ENCODE measurements at places on chromosomes 6 and 20.

- H3K36me3 ChIP-seq, result no peaks in the 10 kb centered on the region
- peaks cover 5% of the 10 kb centered on the region for H3K4me1 ChIP-seq
- H3K27ac ChIP-seq, result no peak overlapping the region
- no peak for DNase-seq
Measured at GRCh38 chr20:45104786-45105185, 3.9 kb upstream of the KCNS1 start.

- no peaks in the 10 kb centered on the region for H3K27me3 ChIP-seq
- no peak overlapping the region for H3K27ac ChIP-seq
- H3K4me1 ChIP-seq, result no peaks in the 10 kb centered on the region
- DNase-seq, result no peak
- H3K4me3 ChIP-seq, result no peak overlapping the region
- no peaks in the 10 kb centered on the region for H3K36me3 ChIP-seq
Measured at GRCh38 chr20:4919047-4919704, 82.1 kb downstream of the SLC23A2 start.

- H3K27me3 ChIP-seq, result no peaks in the 10 kb centered on the region
- H3K27ac ChIP-seq, result peak overlapping the region; percentile 82
- peak overlapping the region; percentile 76 for H3K4me3 ChIP-seq
- H3K36me3 ChIP-seq, result peaks cover under 1% of the 10 kb centered on the region
Measured at GRCh38 chr6:18262702-18263417, 1.5 kb downstream of the DEK start.

DNA sequence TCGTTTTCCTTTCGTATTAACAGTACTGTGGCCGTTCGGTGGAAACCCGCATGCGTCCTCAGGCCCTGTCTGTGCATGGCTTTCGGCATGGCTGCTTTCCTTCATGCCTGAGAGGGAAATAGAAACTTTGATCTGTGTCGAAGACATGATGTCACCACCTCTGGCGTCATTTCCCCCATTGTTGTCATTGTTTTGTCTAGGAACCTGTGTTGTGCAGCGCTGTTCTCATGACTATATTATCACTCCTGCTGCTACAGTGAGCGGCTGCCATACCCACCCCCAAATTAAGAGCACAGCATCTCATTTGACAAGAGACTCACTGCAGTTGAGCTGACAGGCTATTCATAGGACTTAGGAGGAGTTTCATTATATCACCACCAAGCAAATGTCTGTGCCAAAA lies 172.3 kb downstream of the TMEM242 start:
- H3K27me3 ChIP-seq, result no peaks in the 10 kb centered on the region
- H3K4me3 ChIP-seq, result no peak overlapping the region
- DNase-seq, result no peak

DNA sequence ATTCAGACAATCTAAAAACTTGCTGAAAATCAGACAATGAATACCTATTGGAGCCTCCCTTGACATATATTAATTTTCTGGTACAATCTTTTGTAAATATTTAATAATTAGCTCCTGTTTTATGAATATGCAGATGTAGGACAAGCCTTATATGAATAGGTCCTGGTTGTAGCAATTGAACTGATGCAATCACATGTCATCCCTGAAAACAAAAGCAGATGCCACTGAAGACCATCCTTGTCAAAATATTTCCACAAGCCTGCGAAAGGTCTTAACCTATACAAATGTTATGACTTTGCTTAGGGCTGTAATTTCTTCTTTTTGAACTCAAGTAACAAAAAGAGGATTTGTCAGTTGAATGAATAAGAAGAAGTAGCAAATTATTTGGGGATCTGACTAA lies 722.1 kb downstream of the EYS start:
- H3K4me3 ChIP-seq, result no peak overlapping the region
- H3K27ac ChIP-seq, result no peak overlapping the region
- DNase-seq, result no peak
- no peaks in the 10 kb centered on the region for H3K36me3 ChIP-seq

GRCh38 chr6:123635144-123635543 lies 1.6 kb downstream of the TRDN start:
- no peaks in the 10 kb centered on the region for H3K4me1 ChIP-seq
- H3K27ac ChIP-seq, result no peak overlapping the region
- H3K27me3 ChIP-seq, result no peaks in the 10 kb centered on the region
- H3K4me3 ChIP-seq, result no peak overlapping the region
- no peaks in the 10 kb centered on the region for H3K36me3 ChIP-seq
- no peak for DNase-seq

DNA sequence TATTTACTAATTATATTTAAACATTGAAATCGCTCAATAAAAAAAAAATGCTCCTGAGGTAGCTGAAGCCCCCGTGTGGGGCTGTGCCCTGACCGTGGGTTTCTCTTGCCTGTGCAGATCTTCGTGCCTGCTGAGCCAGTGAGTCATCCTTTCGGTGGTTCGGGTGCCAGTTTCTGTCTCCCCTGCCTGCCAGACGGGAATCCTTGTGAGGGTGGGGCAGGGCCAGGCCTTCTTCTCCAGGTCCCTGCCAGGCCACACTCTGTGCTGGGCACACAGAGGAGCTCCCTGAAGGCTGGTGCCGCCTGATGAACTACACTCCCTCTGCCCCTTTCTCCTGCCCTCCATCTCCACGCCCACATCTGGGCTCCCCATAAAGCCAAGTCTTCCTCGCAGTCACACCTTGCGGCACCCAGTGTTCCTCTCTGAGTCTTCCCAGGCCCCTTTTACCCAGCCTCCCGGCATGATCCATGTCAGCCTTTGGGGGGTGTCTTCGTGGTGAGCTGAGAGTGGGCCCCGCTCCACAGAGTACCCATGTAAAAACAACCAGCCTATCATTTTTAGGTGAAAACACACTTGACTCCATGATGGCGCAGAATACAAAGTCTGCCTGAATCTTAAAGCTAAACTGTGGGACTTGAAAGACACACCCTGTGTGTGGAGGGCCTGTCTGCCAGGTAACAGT lies 19.3 kb downstream of the FGD2 start:
- peaks cover 18% of the 10 kb centered on the region for H3K4me1 ChIP-seq
- H3K27ac ChIP-seq, result no peak overlapping the region
- no peak for DNase-seq

DNA sequence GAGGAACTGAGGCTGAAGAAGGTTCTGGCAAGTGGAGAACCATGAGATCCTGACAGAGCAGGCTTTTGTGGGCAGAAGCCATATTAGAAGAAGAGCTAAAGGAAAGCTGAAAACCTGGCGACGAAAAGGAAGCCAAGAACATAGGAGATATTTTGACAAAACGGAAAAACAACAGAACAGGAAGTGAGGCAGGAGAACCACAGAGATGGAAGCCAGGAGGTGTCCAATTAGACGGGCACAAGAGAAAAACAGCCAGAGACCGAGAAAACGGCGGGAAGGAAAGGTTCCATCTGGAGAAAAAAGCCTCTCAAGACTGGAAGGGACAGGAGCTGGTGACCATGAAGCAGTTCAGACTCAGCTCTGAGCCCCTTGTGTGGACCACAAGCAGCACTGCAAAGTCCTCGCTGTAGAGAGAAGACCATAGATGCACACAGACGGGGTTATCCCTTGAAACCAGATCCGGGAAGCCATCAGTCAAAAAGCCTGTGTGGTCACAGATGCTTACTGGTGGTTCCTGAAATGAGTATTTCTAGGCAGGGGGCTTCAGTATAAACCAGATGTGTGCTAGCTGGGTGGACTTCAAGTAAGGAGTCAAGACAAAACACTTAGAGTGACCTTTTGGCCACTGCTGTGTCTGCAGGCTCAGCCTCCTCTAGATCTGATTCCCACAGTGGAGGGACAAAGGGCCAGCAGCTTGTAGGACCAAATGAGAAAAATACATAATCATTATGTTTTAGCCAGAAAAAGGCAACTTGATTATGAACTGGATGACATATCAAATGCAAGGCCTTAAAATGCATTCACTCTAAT lies 30.7 kb downstream of the SSR1 start:
- no peak overlapping the region for H3K27ac ChIP-seq

DNA sequence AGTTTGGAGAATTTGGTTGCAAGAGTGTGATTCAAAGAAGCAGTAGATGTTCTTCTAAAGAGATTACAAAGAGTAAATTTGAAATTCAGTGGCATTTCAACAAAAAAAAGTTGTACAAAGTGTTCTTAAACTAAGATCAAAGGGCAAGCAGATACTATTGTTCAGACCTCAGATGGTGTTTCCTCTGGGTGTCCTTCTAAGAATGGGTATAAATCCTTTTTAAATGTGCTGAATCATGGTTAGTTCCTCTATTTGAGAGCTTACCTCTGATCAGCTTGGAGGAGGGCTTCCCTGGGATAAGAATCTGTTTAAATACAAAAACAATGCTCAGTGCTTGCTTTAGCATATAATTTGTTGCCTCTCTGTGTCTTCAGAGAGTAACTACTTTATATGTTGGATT lies 6.3 kb downstream of the BMP6 start:
- peaks cover 14% of the 10 kb centered on the region for H3K4me1 ChIP-seq
- no peaks in the 10 kb centered on the region for H3K36me3 ChIP-seq
- no peak overlapping the region for H3K4me3 ChIP-seq
- peaks cover 32% of the 10 kb centered on the region for H3K27me3 ChIP-seq
- no peak overlapping the region for H3K27ac ChIP-seq

GRCh38 chr6:160077526-160077925 lies 44.1 kb upstream of the SLC22A1 start:
- H3K36me3 ChIP-seq, result peaks cover 60% of the 10 kb centered on the region
- H3K4me1 ChIP-seq, result no peaks in the 10 kb centered on the region
- H3K4me3 ChIP-seq, result no peak overlapping the region
- H3K27ac ChIP-seq, result no peak overlapping the region
- DNase-seq, result no peak

DNA sequence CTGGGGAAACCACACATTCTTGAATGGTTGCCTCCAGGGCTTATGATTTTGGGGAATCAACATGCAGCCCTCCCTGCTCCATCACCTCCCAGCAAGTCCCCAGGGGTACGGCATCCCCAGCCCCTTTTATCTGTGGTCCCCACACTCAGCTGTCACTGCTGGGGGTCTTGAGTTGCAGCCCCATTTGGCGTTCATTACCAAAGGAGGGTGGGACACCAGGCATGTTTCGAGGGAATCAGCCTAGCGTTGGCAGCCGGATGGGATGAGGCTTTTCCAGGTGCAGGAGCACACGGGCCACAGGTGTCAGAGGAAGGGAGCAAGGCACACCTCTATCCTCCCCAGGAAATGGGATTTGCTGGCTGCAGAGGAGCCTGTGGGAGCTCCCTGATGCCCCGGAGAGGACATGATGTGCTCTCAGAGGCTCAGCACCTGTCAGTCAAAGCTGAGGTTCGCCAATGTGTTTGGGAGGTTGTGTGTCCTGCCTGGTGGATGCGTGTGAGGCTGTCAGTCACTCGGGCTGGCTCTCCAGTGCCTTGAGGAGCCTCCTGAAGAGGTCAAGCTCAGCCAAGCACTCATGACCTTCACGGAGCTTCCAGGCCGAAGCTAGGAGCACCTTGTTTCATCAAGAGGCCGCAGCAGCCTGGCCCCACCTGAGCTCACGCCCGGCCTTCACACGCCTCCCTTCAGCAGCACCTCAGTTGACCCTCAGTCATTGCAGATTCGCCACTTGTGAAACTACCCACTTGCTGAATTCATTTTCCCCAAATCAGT lies 95.0 kb downstream of the ERMARD start:
- DNase-seq, result no peak
- H3K4me3 ChIP-seq, result no peak overlapping the region
- no peaks in the 10 kb centered on the region for H3K4me1 ChIP-seq
- no peak overlapping the region for H3K27ac ChIP-seq
- no peaks in the 10 kb centered on the region for H3K27me3 ChIP-seq
- H3K36me3 ChIP-seq, result no peaks in the 10 kb centered on the region

DNA sequence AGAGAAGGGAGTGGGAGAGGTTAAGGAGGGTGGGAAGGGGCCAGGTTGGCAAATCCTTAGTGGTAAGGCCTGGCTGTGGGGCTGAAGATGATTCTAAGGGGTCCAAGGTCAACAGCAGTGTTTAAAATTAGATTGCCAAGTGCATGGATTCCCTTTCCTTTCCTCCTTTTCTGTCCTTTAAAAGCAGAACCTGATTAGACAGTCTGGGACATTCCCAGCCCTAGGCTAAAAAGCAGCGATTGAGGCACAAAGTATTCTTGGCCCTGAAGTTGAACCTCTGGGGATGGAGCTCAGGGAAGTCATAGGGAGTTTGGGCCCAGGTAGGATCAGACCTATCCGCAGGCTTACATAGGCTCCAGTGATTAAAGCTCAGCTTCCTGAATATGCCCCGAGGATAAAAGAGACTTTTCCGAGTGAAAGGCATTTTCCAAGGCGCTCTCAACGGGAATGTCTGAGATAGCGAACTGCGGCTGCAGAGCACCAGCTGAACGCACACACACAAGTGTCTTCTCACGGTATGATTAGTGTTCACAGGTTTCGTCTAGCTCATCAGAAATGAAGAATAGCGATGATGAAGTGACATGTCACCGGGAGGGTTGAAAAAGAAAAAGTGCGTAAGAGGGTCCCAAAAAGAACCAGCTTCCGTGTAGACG lies 787 bp upstream of the CARMIL1 start:
- no peak for DNase-seq
- H3K36me3 ChIP-seq, result no peaks in the 10 kb centered on the region
- H3K4me1 ChIP-seq, result peaks cover 9% of the 10 kb centered on the region
- peak overlapping the region; percentile 59 for H3K27ac ChIP-seq
- peak overlapping the region; percentile 89 for H3K4me3 ChIP-seq

GRCh38 chr6:136655239-136656014 lies 105.2 kb upstream of the MAP7 start:
- no peak overlapping the region for H3K4me3 ChIP-seq
- peaks cover 17% of the 10 kb centered on the region for H3K36me3 ChIP-seq
- no peak overlapping the region for H3K27ac ChIP-seq
- no peak for DNase-seq
- H3K4me1 ChIP-seq, result no peaks in the 10 kb centered on the region
- H3K27me3 ChIP-seq, result no peaks in the 10 kb centered on the region

DNA sequence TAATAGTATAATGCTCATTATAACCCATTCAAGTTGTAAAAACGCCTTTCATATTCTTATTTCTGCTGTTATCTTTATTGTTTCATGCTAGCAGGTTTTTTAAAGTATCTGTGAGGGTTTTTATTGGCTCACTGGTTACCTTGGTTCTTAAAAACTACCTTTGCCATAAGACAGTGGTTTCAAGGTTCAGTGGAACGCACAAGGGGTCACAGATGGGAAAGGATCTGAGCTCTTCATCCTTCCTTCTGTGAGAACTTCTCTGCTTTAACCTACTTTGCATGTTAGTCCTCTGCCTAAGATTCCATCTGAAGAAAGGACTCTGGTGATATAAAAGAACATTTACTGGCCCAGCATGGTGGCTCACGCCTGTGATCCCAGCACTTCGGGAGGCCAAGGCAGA lies 492.6 kb downstream of the CD83 start:
- no peaks in the 10 kb centered on the region for H3K36me3 ChIP-seq
- no peak for DNase-seq
- H3K27me3 ChIP-seq, result no peaks in the 10 kb centered on the region
- no peaks in the 10 kb centered on the region for H3K4me1 ChIP-seq
- no peak overlapping the region for H3K27ac ChIP-seq

GRCh38 chr6:25017932-25018567 lies 82.3 kb upstream of the RIPOR2 start:
- H3K27me3 ChIP-seq, result no peaks in the 10 kb centered on the region
- H3K4me1 ChIP-seq, result peaks cover 22% of the 10 kb centered on the region
- H3K36me3 ChIP-seq, result no peaks in the 10 kb centered on the region
- H3K27ac ChIP-seq, result peak overlapping the region; percentile 38
- peak; percentile 71 for DNase-seq
